ENCODE measurements at places on chromosomes 1 and 21. TPM values are rescaled to one million over a fixed set of nuclear protein-coding genes. Genes with fewer than 3 reads are reported as not detected.

The LRRC41 gene
- 37.4 TPM for polyA plus RNA-seq

The EMC1 gene
- 14.7 TPM for polyA plus RNA-seq

The REN gene
- 1,159 TPM for polyA plus RNA-seq

The LYSMD1 gene
- polyA plus RNA-seq: 9.1 TPM

The CLCA1 gene
- not detected for polyA plus RNA-seq

The SIM2 gene
- polyA plus RNA-seq: 6.5 TPM

The PPIE gene
- polyA plus RNA-seq: 52.0 TPM

The SERPINC1 gene
- polyA plus RNA-seq: 0.82 TPM

Measured in kidney (tissue), 22 donors.